ENCODE measurements at places on chromosomes 2 and 18.

DNA sequence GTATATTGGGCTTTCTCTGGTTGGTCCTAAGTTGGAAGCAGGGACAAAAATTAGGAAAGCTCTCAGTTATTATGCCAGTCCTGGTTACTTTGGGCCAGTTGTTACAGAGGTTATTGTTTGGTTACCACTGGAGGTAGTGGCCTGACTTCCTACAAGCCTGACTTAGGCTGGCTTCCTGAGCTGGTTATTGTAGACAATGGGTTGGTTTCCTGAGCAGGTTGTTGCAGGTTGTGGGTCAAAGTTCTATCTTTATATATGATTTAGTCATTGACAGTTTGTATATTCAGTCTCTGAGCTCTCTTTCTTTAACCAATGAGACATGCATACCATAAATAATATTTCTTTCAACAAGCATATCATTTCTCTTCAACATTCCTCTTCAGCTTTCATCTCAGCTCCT, 58.7 kb upstream of the RPE start:
- DNase-seq, result no peak

DNA sequence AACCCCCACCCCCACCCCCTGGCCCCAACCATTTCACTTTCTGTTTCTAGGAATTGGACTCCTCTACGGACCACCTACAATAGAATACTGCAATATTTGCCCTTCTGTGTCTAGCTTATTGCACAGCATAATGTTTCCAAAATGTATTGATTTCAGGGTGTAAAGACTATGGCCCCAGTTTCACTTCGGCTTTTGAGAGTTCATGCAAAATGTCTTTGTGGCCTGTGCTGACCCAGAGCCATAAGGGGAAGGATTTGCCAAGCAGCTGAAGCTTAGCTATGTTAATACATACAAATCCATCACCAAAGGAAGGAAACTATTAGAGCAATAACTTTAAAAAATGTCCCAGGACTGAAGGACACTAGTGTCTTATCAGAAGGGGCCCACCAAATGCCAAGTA, 11.2 kb upstream of the ATP9B start:
- DNase-seq, result no peak

- DNase-seq, result no peak
Measured at GRCh38 chr2:27320958-27321543, 1.8 kb downstream of the MPV17 start.

- no peak for DNase-seq
Measured at GRCh38 chr2:12701786-12702167, 15.0 kb upstream of the TRIB2 start.

- no peak for DNase-seq
Measured at GRCh38 chr18:75220551-75221355, 10.2 kb downstream of the TSHZ1 start.

DNA sequence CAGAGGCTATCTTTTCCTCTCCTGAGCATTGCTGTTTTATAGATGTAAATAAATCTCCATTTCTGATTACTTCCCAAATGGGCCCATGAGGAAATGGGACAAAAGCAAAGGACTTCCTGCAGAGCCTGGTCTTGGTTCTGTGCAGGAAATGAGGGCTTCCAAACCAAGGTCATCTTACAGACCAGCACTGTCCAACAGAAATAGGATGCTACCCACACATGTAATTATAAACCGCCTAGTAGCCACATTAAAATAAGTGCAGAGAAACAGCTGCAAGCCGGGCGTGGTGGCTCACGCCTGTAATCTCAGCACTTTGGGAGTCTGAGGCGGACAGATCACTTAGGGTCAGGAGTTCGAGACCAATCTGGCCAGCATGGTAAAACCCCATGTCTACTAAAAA, 6.2 kb downstream of the TTL start:
- DNase-seq, result no peak

DNA sequence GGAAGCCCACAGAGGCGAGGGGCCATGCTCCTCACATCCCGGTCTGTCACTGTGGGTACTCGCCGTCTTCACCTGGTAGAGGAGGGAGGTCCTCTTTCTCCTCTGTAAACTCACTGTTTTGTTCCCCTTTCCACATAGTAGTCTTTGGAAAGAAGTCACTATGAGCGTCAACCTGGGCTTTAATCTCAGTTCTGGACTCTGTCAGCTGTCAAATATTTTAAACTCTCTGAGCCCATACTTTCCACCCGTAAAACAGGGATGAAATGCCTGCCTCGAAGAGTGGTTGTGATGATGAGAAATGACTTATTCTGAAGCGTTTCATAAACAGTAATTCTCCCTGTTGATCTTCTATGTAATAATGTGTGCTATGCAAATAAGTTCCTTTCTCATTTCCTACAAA, 547.1 kb upstream of the SOX11 start:
- no peak for DNase-seq

DNA sequence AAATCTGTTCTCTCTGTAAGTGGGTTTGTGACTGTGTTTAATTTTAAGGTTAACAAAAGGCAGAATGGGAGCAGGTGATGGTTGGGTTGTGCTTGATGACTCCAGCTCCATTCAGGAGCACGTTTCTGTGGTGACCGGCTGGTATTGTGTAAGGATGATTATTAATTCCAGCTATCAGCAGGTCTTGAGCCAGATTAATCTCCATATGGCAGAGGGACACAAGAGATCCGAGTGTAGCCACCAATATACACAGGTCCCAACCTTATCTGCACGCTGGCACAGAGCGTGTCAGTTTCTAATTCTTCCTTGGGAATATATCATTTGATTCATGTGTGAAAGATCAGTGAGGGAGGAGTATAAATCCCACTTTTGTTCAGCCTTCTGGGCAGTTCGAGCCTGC, 199.0 kb upstream of the DCC start:
- no peak for DNase-seq

- no peak for DNase-seq
Measured at GRCh38 chr2:26454561-26455001, 23.3 kb downstream of the OTOF start.

GRCh38 chr2:219663116-219663762, 35.8 kb downstream of the SLC4A3 start:
- no peak for DNase-seq

DNA sequence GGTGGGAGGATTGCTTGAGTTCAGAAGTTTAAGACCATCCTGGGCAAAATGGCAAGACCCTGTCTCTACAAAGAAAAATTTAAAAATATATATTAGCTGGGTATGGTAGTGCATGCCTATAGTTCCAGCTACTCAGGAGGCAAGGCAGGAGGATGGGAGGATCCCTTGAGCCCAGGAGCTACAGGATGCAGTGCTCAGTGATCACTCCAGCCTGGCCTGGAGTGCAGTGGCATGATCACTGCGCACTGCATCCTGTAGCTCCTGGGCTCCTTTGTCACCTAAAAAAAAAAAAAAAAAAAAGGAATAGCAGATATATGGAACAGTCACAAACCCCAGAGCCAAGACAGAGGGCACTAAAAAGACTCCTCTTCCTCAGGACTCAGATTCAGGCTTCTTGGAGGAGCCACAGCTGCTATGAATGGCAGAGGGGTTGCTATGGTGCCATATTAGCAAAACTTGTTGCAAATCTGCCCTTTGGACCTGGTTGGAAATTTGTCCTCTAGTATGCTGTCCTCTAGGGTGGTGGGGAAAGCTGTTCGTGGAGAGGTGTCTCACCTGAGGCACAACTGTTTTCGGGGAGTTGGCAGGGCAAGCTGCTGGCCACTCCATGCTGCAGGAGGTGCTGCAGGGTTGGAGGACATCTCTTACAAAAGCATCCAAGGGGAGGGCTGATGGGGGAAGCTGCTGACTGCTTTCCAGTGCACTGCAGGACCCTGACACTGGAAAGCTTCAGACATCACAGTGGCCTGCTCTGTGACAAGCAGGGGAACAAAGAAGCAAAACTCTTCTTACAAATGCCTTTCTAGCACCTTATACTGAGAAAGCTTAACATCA, 22.7 kb downstream of the CYP20A1 start:
- no peak for DNase-seq

DNA sequence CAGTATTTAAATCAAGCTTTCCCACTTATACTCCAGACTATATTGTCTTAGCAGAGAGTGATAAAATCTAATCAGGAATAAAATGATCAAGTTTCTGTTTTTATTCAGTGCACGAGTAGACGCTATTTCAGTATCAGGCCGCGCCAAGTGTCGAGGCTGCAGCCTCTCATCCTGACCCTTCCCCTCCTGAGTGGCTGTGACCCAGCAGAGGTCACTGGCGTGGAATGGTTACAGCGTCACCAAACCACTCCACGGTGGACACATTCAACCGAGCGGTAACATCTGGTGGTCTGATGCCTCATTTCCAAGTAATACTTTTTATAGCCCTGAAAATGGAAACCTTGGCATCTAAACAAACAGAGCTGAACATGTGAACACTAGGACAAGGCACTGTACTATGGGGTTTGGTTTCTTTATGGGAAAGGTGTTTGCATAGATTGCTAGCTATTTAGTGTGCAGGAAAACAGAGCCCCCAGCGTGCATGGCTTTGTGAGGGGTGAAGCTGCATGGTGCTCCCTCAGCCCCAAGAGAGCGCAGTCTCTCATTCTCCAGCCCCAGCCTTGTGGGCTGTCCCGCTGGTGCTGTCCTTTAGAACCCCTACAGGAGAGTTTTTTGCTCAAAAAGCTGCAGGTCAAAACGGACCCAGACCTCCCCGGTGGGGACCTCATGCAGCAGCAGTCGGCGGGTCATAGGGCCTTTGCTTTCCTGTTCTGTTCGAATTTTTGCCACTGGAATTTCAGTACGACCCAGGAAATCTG, 28.4 kb downstream of the FAM228A start:
- no peak for DNase-seq

DNA sequence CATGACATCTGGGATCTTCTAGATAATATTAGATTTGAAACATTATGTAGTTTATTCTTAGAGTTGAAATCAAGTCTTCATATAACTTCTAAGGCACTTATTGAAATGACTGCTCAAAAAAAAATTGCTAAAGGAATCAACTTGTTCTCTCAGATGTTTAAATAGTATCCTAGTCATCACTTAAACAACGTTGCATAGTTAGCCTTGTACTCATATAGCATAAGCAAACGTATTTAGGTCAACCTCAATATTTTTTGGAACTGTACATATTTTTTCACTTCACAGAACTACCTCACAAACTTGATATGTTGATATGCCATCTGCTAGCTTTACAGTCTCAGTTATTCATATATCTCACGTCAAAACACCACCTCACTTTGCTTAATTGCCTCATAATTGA, 47.1 kb upstream of the CREB1 start:
- DNase-seq, result no peak

DNA sequence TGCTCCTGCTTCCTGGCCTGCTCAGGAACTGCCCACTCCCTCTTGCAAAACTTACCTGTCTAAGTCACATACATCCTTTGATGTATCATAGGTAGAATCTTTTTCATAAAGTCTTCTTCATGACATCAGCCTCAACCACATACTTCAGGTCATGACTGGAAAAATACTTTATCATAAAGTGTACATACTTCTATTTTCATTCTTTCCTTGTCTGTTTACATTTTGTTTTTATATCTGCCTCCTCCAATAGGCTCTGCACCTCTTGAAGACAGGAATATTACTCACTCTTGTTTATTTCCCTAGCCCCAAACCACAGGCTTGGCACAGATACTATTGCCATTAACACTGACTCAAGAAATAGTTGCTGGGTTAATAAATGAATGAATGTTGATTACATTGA, 43.6 kb upstream of the ZNF804A start:
- no peak for DNase-seq

- no peak for DNase-seq
Measured at GRCh38 chr18:46448347-46448746, 208.7 kb downstream of the LOXHD1 start.

DNA sequence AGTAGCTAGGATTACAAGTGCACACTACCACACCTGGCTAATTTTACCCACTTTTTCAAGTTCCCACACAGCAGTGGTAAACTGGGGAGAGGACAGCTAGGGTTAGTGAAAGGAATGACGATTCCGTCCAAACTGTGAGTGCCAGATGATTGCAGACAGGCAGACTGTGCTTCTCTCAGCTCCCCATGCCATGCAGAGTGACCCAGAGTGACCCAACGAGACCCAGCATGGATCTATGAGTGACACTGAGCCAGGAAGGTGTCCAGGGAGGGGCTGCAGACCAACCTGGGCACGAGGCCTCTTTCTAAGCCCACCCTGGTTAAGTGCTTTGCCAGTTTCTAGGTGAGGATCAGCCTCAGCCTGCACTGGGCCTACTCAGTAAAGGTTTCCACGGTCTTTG, 7.7 kb upstream of the KLF11 start:
- no peak for DNase-seq

All from activated naive CD4-positive, alpha-beta T cell treated with Interleukin-2 at 50 U/mL for 16 hours (primary cell).